ENCODE measurements at places on chromosomes 11 and 22.

- DNase-seq, result peak; percentile 89
Measured at GRCh38 chr11:73787643-73788558, at the start of gene MRPL48. TSS of gene MRPL48 (plus strand) at chr11:73787874. CDS start at chr11:73787972, 98 bp downstream.

- DNase-seq, result no peak
Measured at GRCh38 chr11:114279792-114280546, 16.2 kb upstream of the NNMT start.

DNA sequence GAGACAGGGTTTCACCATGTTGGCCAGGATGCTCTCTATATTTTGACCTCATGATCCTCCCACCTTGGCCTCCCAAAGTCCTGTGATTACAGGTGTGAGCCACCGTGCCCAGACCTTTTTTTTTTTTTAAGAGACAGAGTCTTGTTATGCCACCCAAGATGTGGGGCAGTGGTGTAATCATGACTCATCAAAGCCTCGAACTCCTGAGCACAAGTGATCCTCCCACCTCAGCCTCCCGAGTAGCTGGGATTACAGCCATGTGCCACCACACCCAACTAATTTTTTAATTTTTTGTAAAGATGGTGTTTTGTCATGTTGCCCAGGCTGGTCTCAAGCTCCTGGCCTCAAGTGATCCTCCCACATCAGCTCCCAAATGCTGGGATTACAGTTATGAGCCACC lies 37.9 kb downstream of the IZUMO1R start:
- DNase-seq, result no peak

- DNase-seq, result no peak
Measured at GRCh38 chr22:44428941-44429830, 68.8 kb downstream of the RTL6 start.

DNA sequence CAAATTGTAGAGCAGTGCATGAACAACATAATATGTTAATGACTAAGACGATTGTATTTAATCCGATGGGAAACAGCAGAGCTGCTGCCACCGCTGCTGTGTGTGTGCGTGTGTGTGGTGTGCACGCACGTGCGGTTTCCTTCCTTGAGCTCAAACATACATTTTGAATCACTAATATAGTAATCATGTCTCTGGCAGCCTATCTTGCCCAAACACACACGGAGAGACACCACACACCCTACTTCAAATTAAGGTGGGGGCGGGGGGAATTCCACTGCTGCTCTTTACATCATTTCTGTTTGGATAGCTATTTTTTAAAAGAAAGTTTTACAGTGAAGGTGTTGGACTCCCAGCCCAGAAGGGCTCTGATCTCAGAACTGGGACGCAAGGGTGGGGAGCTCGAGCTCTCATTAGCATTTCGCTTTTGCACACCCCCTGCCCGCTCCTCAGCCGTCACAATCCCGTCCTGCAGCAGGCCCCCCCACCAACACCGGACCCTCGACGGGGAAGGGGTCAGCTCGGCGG lies 651 bp upstream of the FAM83F start:
- DNase-seq, result no peak

All from GM19239 (cell line).